ENCODE measurements at places on chromosomes 1 and 21.

DNA sequence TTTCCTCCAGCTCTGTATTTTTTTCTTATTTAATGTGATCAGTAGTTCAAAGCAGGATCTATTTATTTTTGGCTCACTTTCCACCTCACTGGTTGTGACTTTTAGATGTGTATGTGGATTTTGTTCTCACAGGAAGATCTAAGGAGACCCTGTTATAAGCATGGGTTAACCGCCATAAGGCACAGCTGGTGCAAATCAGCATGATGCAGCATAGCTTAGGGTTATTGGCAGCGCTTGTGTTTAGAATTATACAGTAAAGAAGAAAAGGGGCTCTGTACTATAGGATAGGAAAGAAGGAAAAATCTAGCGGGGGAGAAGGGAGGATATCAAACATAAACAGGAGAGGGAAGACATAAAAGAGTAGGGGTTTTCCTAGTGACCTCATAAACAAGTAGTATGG lies 26.9 kb upstream of the RGL1 start:
- no peak for DNase-seq

- DNase-seq = peak; percentile 34
Observed at GRCh38 chr1:200958597-200958996, 63.9 kb downstream of the INAVA start.

GRCh38 chr1:240178366-240178765 lies 86.7 kb downstream of the FMN2 start:
- no peak for DNase-seq

GRCh38 chr21:28261298-28261697 lies 731.4 kb downstream of the LTN1 start:
- DNase-seq = no peak

- no peak for DNase-seq
Observed at GRCh38 chr21:23593582-23593981, 2013.7 kb downstream of the MRPL39 start.

DNA sequence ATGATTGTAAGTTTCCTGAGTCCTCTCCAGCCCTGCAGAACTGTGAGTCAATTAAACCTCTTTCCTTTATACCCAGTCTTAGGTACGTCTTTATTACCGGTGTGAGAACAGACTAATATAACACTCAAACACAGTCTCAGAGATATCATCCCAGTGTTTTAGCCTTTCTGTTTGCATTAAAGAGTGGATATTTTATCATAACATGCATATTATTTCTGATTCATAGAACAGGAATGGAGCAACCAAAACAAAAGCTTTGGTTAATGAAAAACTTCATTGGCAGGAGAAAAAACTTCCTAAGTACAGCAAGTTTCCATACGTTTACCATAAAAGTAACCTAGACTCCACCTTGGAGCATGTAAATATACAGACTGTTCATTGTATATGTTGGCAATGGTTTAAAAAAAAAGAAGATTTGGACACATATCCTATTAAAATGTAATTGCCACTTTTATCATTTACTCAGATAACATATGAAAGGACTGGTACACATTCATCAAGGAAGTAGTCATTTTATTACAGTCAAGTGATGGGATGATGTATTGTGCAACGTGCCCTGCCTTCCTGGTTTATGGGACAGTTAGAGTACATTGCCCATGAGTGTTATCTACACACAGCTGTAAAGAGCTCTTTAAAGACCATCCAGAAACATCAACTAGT lies 144.8 kb downstream of the ETS2 start:
- no peak for DNase-seq

DNA sequence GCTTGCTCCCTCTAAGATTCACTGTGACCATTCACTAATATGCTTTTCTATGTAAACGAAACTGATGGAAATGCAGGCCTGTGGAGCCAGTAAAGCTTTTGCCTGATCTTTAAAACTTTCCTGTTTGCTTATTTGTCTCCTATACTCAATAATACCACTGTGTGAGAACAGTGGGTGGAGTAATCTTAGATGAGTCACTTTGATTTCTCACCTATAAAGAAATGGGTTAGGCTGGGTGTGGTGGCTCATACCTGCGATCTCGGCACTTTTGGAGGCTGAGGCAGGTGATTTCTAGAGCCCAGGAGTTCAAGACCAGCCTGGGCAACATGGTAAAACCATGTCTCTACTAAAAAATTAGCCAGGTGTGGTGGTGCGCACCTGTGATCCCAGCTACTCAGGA lies 70.8 kb downstream of the RWDD3 start:
- DNase-seq = no peak

DNA sequence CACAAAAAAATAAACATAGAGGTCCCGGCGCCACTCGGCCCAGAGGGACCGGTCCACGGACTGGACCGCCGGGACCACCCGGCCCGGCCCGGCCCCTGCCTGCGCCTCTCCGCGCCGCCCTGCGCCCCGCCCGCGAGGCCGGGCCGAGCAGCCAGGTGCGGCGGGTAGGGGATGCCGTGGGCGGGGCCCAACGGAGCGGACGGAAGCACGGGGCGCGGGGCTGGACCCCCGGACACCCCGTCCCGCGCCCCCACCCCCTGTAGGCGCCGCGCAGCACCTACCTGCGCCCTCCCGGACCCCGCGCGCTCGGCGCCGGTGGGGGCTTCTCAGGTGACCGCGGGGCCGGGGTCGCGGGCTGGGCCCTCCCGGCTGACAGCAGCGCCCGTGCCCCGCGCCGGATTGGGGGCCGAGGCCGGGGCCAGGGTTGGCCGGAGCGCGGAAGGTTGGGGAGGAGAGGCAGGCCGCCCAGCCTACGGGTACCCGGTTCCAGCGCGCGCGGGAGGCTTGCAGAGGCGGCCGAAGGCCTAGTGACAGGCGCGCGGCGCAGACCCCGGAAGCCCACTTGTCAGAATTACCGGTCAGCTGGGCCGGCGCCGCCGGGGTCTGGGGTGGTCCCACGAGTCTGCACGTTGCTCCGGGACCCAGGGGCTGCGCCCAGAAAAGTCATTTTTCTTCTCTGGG lies 351.9 kb upstream of the CAMK1G start:
- no peak for DNase-seq

DNA sequence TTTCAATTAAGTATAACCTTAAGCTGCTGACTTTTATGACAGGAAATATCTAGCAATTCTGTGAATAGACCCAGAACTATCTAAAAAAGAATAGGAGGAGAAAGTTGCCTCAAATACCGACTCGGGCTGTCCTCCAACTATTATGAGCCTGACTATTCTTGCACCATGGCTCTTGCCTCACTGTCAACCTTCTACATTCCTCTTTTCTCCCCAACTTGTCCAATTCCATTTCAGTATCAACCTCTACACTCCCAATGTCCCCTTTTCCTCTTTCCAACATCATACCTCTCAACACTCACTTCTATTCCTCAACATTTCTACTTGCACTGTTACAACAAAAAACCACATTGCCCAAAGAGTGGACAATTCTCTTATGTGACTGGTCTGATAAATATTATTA lies 2.3 kb downstream of the ZZZ3 start:
- DNase-seq = no peak

DNA sequence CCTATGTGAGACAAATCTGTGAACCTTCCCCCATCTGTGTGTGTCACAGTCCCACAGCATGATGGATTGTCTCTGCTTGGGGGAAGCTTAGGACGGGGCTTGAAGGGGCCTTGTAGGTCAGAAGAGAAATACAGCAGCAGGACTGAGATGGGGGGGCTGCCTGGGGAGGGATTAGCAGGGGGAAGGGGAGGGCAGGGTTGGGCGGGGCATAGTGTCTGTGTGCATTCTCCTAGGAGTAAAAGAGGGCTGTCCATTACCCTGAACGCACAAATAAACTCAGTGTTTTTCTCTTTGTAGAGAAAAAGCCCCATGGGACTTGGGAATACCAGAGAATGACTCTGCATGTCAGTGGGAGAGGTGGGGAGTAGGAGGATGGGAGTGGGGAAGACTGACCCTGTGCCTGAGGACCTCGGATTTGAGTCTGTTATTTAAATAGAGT lies 16.4 kb downstream of the RNF220 start:
- peak; percentile 60 for DNase-seq

GRCh38 chr1:60033066-60033465 lies 40.5 kb downstream of the C1orf87 start:
- DNase-seq = no peak

DNA sequence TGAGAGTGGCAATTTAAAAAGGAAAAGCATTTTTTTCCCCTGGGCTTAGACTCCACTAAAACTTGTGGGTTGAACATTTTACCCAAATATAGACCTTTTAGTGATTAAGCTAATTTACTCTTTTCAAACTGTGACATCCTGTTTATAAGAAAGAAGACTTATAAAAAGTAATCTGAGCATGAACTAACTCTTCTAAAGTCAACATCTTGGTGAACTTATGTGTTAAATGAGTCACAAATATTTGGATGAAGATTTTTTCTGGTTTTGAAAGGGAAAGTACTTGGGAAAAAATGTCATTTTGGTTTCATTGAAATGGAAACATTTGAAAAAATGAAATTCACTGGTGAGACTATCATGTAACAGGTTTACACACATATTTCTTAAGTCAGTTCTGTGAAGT lies 109.8 kb downstream of the KCNK2 start:
- DNase-seq = no peak

DNA sequence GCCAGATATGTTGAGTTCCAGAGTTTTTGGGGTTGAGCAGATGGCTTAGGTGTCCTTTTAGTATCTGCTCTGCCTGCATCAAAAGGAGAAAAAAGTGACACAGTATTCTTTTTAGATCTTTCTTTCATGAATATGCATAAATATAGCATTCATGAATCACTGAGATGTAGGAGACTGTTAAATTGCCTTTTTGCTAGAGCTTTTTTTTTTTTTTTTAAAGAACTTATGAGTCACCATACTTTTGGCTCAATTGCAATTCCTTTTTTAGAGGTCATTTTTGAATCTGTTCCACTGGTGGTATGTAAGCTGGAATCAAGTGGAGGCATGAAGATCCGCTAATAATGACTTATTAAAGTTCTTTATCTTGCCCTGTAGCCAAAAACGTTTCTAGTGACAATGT lies 480.9 kb upstream of the ZRANB2 start:
- DNase-seq = no peak

DNA sequence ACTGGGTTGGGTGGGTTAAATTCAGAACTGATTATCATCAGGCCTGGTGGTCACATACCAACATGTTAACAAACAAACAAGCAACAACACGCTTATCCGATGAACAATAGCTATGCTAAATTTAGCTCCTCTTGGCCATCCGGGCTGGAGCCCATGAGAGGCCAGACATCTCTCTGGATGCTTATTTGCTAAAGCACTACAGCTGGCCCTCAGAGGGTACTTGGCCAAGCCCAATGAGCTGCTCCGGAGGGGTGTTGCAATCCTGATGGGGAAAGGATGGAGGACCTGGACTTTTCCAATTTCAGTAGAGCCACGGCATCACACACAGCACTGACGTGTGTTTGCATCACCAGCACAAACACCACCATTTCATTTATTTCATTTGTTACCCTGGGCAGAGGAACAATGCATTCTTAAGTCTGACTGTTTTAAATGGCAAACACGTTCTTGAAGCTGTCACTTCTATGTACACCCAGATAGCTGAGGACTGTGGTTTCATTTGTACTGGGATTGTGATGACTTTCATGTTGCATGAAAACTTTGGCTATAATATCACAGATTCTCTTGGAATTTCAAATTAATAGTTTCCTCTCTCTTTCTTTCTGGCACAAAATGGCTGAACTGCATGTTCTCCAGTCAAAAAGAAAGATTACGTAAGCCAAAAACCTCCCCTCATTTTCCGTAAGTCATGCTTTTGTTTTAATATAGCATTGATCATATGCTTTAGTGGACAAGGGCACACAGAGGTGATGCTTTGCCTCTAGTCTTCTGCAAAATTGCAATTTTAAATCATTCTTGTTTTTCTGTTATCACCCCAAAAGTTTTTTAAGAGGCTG lies 359.8 kb upstream of the KAZN start:
- DNase-seq = no peak

DNA sequence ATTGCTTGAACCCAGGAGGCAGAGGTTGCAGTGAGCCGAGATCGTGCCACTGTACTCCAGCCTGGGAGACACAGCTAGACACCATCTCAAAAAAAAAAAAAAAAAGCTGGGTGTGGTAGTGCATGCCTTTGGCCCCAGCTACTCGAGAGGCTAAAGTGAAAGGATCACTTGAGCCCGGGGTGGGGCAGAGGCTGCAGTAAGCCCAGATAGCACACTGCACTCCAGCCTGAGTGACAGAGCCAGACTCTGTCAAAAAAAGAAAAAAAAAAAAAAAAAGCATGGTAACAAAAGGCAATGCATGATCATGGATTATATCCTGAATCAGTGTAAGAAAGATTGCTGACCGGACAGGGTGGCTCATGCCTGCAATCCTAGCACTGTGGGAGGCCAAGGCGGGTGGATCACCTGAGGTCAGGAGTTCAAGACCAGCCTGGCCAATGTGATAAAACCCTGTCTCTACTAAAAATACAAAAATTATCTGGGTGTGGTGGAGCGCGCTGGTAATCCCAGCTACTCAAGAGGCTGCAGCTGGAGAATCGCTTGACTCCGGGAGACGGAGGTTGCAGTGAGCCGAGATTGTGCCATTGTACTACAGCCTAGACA lies 76.3 kb downstream of the RUSC1 start:
- no peak for DNase-seq

DNA sequence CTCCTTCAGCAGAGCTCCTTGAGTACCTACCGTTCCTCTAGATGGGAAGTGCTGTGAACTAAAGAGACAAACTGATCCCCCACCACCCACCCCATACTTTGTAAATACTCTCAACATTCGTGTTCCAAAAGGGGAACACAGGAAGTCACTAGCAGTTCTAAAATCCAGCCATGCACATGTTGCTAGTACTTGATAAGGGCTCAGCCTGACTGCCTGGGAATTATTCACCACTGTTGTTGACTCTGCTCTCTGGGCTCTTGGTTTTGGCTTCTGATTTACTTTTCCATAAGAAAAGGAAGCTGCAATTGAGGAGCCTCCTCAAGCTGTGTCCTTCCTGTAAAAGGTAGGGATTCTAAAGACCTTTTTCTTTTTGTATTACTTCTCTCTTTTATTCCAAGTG lies 67.5 kb downstream of the IVNS1ABP start:
- no peak for DNase-seq

DNA sequence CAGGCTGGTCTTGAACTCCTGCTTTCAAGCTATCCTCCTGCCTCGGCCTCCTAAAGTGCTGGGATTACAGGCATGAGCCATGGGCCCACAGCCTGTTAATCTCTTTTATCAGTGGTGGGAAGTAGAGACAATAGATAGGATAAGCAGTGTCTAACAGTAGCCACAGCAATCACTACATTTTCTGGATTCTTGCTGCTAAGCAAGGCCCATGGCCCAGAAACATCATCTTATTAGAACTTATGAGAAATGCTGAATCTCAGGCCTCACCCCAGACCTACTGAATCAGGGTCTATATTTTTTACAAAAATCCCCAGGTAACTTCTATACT lies 29.7 kb downstream of the IGFN1 start:
- peak; percentile 39 for DNase-seq

DNA sequence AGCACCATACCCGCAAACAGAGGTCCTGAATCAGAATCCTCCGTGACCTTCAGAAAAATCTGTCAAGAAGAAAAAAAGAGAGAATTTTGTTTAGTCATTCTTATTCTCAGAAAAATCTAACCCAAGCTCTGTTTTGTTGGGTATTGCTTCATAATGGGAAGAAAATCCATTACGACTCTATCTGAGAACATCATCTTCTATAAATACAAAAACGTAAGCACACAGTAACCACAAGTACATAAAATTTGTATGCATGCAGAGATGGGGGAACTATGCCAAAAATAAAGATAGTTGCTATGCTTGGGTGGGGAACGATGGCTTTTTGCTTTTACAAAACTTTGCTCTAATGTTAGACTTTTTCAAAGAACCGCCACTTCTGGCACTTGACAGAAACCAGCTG lies 84.2 kb downstream of the ABCA4 start:
- DNase-seq = no peak

- no peak for DNase-seq
Observed at GRCh38 chr21:15514073-15514946, 215.5 kb upstream of the USP25 start.
